ENCODE measurements at places on chromosomes 1 and 21.

DNA sequence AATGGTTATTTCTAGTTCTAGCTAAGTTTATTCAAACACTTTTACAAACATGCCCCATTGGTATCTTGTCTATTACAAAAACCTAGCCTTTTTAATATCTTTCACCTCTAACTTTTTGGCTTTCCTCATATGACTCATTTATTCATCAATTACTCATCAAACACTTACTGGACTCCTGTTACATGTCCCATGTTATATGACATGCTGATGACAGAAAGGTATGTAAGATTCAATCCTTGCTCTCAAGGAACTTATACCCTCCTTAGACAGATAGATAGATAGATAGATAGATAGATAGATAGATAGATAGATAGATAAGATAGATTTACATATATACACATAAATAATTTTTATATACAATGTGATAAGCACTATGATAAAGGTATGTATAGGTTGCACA, 33.9 kb upstream of the INSL5 start:
- DNase-seq: no peak

- DNase-seq: no peak
Measured at GRCh38 chr21:10272216-10272615, 249.2 kb upstream of the TPTE start.

DNA sequence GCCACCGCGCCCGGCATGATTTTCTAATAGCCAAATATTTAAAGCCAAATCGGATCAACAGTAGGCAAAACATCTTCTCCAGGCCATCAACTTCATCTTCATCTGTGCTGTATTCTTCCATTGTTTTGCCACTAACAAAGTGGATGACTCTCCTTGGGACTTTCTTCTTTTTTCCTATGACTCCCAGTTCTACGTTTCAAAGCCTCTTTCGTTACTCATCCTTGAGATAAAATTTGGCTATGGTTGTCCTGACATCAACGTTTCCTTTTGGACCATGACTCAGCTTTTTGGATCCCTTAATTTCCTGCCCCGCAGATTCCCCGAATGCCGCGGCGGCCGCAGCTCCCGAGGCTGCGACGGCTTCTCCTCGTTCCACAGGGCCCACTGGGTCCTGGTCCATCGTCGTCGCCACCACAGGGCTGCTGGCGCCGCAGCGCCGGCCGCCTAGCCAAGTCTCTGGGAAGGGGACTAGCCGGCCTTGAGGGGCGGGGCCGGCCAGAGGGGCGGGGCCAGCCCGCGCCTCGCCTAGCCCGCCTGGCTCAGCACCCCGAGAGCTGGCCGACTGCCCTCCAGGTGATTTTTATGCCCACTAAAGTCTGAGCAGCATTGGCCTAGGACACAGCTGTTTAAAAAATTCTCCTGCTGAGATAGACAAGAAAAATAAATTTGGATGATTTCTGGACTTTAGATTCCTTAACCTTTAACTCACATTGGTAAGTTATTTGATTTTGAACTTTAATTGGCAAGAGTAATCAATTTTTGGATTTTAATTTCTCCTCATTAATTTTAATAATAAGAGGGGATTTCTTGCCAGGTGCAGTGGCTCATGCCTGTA, 93.9 kb downstream of the ADCY10 start:
- peak; percentile 13 for DNase-seq

DNA sequence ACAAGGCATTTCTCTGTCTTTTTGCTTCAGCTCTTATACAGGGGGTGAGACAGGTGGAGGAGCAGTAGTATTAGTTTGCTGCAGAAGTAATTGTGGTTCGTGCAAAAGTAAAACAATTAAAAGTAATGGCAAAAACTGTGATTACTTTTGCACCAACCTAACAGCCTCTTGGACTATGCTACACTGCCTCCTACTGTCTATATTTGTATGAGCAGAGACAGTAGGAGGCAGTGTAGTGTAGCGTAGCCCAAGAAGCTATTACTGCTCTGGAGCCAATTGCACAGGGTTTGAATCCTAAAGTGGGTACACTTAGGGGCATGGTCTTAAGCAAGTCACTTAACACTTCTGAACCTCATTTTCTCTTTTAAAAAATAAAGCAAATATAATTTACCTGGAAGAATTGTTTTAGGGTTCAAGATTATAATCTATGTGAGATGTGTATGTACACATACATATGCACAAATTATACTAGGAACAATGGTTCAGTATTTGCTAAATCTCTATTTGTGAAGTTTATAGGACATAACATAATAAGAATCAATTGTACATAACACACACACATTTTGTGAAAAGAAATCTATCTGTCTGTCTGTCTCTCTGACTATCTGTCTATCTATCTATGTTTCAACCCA, 103.8 kb downstream of the BRINP3 start:
- no peak for DNase-seq

DNA sequence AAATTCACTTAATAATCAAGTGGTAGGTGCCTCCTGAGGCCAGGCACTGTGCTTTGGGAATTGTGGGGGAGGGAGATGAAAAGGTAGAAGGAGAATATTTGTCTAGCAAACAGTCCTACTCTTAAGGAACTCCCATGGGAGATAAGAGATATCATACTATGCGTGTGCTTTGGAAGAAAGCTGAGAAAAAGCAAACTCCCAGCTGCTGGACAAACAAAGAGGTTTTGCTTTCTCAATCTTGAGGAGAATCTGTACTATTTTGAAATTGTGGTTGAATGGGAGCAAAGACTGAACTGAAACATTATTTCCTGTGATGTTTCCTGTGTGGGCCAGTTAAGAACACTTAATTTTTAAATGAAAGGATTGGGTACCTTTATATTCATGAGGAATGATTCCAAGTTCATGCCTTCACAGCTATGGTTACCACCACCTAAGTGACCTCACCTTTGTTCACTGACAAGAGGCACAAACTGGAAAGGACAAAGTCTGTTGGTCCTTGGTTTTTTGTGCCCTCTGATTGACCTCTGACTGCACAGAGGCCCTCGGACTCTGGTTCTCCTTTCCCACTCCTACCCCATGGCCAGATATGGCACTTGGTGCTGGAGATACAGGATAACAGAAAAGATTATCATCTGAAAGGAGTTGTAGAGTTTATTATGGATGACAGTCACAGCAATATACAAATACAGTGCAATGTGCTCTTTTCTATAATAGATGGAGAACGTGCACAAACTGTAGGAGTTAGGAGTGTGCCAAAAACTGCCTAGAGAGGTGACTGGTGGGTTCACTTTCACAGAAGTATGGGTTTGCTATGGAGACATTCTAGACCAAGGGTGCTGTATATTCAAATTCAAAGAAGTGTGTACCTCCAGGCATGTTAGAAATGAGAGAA, 1.6 kb downstream of the CD53 start:
- no peak for DNase-seq

DNA sequence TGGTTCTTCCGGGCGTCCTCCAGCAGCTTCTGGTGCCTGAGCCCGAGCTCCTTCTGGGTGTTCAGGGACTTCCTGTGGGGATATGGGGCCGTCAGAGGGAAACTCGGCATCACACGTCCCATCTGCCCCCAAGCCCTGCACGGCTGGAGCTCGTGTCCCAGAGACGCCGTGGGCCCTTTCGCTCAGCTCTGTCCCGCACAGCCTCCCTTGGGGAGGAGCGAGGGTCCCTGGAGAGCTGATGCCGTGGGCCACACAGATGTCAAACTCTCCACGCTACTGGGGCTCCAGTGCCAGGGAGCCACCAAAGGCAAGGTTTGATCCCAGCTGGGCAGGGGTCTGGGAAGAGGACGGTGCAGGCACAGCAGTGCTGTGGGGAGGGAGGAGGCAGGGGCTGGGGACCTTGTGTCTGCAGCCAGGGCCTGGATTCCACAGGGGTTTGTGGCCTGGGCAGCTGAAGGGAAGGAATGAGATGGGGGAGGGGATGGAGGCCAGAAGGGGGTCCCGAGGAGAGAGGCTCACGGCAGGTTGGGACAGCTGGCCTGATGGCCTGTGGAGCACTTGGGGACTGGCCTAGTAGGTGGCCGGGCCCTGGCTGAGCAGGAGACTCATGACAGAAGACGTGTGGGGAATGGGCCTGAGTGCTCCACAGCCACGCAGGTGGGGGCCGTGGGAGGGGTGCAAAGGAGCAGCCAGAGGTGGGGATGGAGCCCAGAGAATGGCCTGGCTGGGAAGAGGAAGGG, 30.4 kb downstream of the CFAP74 start:
- no peak for DNase-seq

DNA sequence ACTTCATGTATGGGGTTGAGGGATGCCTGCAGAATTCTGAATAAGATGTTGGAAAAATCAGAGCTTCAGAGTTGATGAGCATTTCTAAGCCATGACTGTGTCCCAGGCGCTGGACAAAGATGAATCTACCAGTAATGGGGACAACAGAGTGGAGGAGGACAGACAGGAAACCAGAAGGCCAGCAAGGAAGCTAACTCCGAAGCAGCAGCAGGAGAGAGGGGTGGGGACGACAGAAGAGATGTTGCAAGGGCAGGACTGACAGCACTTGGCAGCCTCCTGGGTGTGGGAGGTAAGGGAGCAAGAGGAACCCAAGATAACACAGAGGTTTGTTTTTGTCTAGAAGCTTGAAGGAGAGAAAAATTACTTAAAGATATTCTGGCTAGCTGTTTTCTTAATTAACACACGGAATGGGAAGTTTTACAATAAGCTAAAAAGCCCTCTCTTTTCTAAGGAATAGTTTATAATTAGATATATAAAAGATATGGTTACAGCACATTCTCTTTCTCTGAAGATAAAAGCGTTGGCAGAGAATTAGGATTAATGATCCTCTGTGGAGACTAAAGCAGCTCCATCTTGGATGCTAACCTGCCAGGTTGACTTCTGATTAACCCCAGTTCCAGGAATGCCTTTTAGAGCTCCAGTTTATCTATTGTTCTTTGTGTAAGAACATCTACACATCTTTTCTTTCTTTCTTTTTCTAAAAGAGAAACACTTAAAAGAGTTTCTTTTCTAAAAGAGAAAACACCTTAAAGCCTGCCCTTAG, 92.7 kb downstream of the TENT5C start:
- DNase-seq: no peak

DNA sequence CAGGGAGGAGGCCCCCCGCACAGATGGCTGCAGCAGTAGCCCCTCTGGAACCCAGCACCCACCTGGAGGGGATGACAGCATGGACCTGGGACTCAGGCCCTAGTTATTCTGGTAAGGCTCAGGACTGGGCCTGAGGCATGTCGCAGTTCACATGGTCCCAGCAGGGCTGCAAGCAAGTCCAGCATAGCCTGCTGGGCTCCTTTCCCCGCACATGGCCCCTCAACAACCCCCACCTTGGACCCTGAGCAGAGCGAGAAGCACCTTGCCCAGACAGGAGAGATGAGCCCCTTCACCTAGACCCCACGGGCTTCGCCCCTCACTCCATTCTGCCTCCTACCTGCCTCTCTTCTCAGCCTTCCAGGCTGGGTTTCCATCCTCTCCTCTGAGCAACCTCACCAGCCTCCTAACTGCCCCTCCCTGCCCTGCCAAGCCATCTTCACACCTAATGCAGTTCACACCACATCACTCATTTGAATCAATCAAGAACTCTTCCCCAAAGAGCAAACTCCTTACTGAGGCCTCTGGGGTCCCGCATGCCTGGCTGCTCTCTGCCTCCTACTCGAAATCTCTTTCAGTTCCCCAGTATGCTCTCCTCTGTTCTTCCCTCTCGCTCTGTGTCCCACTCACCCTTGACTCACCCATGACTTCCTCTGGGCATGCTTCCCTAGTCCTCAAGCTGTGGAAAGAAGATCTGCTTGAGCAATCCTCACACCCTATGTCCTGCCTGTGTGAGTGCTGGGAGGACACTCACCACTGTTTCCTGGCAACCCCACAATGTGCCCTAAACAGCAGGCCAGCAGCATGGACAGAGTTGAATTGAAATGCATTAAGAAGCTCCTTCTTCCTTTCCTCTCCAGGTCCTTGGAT, 9.4 kb upstream of the THEMIS2 start:
- DNase-seq: peak; percentile 30

- DNase-seq: no peak
Measured at GRCh38 chr1:978069-978834, 3.6 kb downstream of the PERM1 start.

GRCh38 chr1:24393892-24394291, 19.7 kb downstream of the STPG1 start:
- no peak for DNase-seq

DNA sequence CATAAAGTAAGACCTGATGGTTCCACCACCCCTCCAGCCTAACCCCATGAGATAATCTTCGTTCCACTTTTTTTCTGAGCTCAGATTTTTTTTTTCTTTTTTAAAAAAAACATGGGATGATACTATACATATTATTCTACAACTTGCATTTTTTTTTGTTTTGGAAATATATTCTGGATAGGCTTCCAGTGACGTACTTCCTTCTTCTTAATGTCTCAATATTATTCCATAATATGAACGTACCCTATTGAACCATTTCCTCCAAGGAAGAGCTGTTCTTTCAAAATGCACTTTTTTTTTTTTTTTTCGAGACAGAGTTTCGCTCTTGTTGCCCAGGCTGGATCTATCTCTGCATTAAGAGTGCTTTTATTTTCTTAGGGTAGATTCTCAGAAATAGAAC, 1.5 kb downstream of the EDEM3 start:
- no peak for DNase-seq

DNA sequence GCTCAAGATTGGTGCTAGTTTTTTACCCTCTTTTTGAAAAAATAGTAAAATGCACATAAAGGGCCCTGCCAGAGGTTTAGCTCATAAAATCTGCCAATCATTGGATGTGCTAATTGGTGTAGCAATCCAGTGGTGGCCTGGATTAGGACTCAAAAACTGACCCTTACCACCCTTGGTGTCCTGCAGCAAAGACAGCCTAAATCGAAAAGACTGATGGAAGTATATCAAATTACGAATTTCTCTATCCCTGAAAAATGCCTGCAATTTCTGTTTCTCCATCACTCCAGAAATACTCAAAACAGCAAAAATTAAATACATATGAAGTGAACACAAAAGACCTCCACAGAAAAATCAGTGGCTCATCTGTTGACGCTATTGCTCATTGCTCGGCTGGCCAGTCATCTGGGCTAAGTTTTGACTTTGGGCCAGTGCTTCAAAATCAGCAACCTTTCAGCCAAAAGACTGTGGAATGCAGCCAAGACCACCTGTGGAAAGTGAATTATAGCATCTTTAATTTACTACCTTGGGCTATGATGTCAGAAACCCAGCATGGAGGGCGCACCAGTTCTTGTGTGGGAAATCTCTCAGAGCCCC, 30.0 kb downstream of the WLS start:
- no peak for DNase-seq

Measured in amygdala (tissue), 56 donors.